Activated CD4-positive, alpha-beta memory T cell treated with anti-CD3 and anti-CD28 coated beads, Interleukin-2, amount 10 ng/mL, durations not matched to agents 7 days and 5 days (primary cell): ENCODE measurements at places on chromosomes 12 and 14. TPM values are rescaled to one million over a fixed set of nuclear protein-coding genes. Genes with fewer than 3 reads are reported as not detected.

The USP44 gene
- 0.88 TPM for total RNA-seq

The ATG14 gene
- 5.5 TPM for total RNA-seq

The HRK gene
- total RNA-seq: not detected

- no peak overlapping the region for H3K27ac ChIP-seq
- no peaks in the 10 kb centered on the region for H3K36me3 ChIP-seq
- peaks cover 13% of the 10 kb centered on the region for H3K27me3 ChIP-seq
Measured at GRCh38 chr12:66848967-66849366, 170.1 kb upstream of the GRIP1 start.

- DNase-seq: no peak
- no peaks in the 10 kb centered on the region for H3K27me3 ChIP-seq
- H3K27ac ChIP-seq: no peak overlapping the region
- H3K4me3 ChIP-seq: no peak overlapping the region
Measured at GRCh38 chr12:61654698-61655097, 605.5 kb upstream of the USP15 start.

GRCh38 chr14:105138021-105138541 is 30.5 kb downstream of the JAG2 start:
- H3K27me3 ChIP-seq: peaks cover 13% of the 10 kb centered on the region
- no peak overlapping the region for H3K4me3 ChIP-seq
- H3K27ac ChIP-seq: no peak overlapping the region
- H3K4me1 ChIP-seq: no peaks in the 10 kb centered on the region

GRCh38 chr12:44184499-44185206 is 348.8 kb downstream of the TMEM117 start:
- peaks cover 2% of the 10 kb centered on the region for H3K4me1 ChIP-seq
- no peak for DNase-seq
- no peak overlapping the region for H3K4me3 ChIP-seq
- no peak overlapping the region for H3K27ac ChIP-seq
- H3K27me3 ChIP-seq: no peaks in the 10 kb centered on the region
- no peaks in the 10 kb centered on the region for H3K36me3 ChIP-seq

DNA sequence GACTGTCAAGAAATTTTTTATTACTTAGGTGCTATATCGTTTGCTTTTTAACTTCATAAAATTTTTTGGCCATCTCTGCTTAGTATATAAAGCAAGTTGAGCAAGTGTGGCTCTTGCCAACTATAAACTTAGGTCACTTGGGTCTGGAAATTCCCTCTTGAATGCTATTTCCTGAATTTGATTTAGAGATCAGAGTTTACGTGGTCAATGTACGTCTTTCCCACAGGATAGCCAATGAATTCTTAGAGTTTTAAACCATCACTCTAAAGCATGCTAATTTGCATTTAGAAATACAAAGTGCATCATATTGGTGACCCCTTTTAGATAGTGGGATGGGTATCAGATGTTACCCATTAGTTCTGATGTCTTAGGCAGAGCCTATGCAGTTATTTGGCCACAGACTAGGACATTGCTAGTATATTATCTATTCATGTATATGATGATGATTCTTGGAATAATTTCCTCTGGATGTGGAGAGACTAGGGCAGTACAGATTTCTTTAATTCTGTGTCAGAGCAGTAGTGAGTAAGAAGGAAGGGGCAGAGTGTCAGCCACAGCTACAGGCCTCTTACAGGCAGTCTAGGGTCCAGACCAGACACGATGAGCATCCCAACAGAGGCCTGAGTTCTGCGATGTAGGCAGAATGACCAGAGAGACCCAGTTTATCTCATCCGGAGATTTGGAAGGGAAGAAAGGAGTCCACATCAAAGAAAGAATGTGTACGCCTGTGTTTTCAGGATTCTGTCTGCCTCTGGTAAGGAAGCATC is 30.3 kb downstream of the SCN8A start:
- peaks cover 25% of the 10 kb centered on the region for H3K27me3 ChIP-seq
- no peaks in the 10 kb centered on the region for H3K36me3 ChIP-seq
- no peak for DNase-seq
- no peaks in the 10 kb centered on the region for H3K4me1 ChIP-seq

DNA sequence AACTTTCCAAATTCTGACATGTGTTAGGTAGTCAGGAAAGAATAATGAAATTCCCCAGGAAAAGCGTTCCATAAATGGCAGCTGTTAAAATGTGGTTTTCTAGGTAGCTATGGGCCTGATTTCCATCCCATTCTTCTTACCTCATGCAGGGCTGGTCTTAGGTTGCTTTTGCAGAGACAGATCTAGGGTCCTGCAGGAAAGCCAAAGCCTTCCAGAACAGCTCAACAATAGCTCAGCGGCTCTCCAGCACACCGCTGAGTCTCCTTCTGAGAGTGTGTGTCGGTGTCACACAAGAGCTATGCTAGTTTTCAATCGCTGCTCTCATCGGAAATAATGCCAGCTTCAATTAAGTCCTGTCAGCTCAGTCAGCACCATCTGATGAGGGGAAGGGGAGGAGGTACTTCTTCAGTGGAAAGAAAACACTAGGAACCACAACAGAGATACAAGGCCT is 106.7 kb downstream of the TMEM30B start:
- no peak for DNase-seq
- H3K27me3 ChIP-seq: peaks cover 4% of the 10 kb centered on the region
- peaks cover 43% of the 10 kb centered on the region for H3K4me1 ChIP-seq
- H3K4me3 ChIP-seq: no peak overlapping the region
- peaks cover 4% of the 10 kb centered on the region for H3K36me3 ChIP-seq
- H3K27ac ChIP-seq: peak overlapping the region; percentile 32

DNA sequence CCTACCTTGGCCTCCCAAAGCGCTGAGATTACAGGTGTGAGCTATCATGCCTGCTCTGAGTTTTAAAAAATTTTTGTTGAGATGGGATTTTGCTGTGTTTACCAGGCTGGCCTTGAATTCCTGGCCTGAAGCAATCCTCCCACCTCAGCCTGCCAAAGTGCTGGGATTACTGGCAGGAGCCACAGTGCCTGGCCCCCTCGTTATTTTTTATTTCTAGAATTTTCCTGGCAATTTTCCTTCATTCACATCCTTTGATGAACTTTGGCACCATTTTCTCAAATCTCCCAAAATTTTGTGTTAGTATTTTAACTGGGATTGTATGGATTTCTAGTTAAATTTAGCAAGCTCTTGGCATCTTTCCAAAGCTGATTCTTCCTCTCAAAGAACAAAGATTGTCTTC is 24.6 kb upstream of the SCARB1 start:
- DNase-seq: no peak
- H3K36me3 ChIP-seq: no peaks in the 10 kb centered on the region
- H3K4me1 ChIP-seq: peaks cover 1% of the 10 kb centered on the region
- H3K27me3 ChIP-seq: no peaks in the 10 kb centered on the region

DNA sequence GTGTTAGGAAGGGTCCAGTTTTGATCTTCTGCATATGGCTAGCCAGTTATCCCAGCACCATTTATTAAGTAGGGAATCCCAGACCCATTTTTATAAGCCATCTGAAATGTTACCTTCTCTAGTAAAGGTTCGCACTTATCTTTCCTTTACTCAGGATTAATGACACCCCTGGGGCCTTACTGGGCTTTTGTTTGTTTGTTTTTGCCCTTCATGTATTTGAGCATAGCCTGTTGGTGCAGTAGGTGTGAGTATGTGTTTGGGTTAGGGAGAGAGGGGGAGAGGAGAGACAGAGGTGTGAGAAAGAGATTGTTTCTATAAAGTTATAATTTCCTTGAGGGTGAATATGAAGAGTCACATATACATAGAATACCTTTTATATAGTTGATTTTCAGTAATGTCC is 96.9 kb downstream of the AKAP6 start:
- no peak overlapping the region for H3K4me3 ChIP-seq
- no peak for DNase-seq
- no peak overlapping the region for H3K27ac ChIP-seq
- H3K4me1 ChIP-seq: peaks cover 3% of the 10 kb centered on the region

GRCh38 chr14:53596853-53597525 is 359.6 kb downstream of the BMP4 start:
- no peaks in the 10 kb centered on the region for H3K4me1 ChIP-seq
- DNase-seq: no peak
- no peak overlapping the region for H3K27ac ChIP-seq

GRCh38 chr12:47085815-47086252 is 6.1 kb upstream of the AMIGO2 start:
- DNase-seq: peak; percentile 59
- no peaks in the 10 kb centered on the region for H3K27me3 ChIP-seq
- H3K27ac ChIP-seq: peak overlapping the region; percentile 68

- no peaks in the 10 kb centered on the region for H3K27me3 ChIP-seq
- no peak overlapping the region for H3K27ac ChIP-seq
- no peaks in the 10 kb centered on the region for H3K36me3 ChIP-seq
- H3K4me1 ChIP-seq: no peaks in the 10 kb centered on the region
Measured at GRCh38 chr12:88805286-88805685, 225.0 kb upstream of the KITLG start.

DNA sequence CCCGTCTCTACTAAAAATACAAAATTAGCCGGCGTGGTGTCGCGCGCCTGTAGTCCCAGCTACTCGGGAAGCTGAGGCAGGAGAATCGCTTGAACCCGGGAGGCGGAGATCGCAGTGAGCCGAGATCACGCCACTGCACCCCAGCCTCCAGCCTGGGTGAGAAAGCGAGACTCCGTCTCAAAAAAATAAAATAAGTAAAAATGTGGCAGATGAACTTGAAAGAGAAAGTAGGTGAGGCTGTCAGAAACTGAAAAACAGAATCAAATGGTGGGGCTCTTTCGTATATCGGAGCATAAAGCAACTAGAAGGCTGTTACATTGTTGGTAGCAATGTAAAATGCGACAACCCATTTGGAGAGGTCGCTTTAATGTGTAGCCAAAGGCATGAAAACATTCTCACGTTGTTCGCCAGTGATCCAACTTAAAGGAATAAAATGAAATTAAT is 767 bp upstream of the CCNT1 start:
- no peak for DNase-seq
- H3K36me3 ChIP-seq: peaks cover 55% of the 10 kb centered on the region
- H3K27me3 ChIP-seq: no peaks in the 10 kb centered on the region

DNA sequence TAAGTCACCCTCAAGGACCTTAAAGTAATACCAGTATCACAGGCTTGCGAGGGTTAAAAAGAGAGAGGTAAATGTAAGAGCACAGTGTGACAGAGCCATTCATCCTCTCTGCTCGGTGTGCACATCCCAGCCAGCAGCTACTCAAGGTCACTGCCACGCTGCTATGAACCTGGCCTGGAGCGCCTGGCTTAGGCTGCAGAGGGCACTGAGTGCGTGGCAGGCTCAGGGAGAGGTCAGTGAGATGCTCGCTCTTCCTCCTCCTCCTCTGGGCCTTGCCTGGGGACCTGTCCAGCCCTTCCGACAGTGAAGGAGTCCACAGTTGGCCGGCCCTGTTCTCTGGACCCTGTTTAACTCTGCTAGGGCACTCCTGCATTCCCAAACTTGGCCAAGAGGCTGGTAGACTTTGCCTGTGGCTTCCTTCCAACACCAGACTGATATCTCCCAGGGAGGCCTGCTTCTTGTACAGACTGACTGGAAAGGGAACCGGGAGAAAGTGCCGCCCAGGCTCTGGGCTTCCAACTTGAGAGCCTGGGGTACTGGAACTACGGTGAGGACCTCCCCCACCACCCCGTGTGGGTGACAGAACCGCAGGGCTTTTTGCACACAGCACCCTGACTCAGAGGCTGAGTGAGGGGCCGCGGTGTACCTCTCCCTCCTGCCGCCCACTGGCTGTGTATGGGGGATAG is 62.6 kb upstream of the CORO1C start:
- DNase-seq: no peak
- peaks cover 33% of the 10 kb centered on the region for H3K36me3 ChIP-seq
- no peaks in the 10 kb centered on the region for H3K4me1 ChIP-seq
- no peaks in the 10 kb centered on the region for H3K27me3 ChIP-seq
- H3K4me3 ChIP-seq: no peak overlapping the region

- no peaks in the 10 kb centered on the region for H3K36me3 ChIP-seq
- no peak overlapping the region for H3K4me3 ChIP-seq
- peaks cover 4% of the 10 kb centered on the region for H3K27me3 ChIP-seq
- H3K27ac ChIP-seq: no peak overlapping the region
- H3K4me1 ChIP-seq: no peaks in the 10 kb centered on the region
- no peak for DNase-seq
Measured at GRCh38 chr12:3601461-3602150, 110.6 kb downstream of the PRMT8 start.

DNA sequence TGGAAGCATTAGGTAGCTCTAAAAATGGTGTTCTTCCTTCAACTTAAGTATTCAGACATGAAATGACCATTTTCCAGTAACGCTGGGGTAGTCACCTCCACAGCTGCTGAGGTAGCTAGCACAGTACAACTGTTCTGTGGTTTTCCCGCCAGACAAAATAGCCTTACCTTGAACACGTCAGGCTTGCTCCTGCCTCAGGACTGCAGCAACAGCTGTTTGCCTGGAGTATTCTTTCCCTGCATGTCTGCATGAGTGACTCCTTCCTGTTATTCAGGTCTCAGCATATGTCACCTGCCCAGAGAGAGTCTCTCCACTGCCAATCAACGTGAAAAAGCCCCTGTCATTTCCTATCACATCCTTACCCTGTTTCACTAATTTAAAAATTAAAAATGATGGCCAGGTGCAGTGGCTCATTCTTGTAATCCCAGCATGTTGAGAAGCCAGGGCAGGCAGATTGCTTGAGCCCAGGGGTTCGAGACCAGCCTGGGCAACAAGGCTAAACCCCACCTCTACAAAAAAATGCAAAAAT is 37.9 kb downstream of the WDR89 start:
- H3K4me1 ChIP-seq: no peaks in the 10 kb centered on the region
- H3K4me3 ChIP-seq: no peak overlapping the region

DNA sequence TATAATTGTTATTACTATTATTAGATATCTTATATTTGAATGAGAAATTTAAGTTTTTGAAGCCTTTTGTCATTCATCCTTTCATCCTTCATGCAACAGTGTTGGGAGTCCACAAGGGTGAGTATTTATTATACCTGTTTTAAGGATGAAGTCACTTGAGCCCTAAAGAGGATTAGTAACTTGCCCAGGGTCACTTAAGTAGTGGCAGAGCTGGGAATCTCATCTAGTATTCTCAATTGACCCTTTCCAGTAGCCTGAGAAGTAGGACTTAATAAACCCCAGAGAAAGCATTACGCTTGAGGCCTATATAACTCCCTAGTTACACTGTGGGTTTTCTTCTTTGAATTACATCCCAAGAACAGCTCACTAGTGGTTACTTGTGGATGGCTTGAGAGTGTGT is 119.8 kb downstream of the SRGAP1 start:
- H3K36me3 ChIP-seq: no peaks in the 10 kb centered on the region
- no peak for DNase-seq
- no peaks in the 10 kb centered on the region for H3K4me1 ChIP-seq
- H3K27me3 ChIP-seq: peaks cover 5% of the 10 kb centered on the region
- no peak overlapping the region for H3K4me3 ChIP-seq

- no peaks in the 10 kb centered on the region for H3K27me3 ChIP-seq
- DNase-seq: no peak
- no peaks in the 10 kb centered on the region for H3K4me1 ChIP-seq
- H3K36me3 ChIP-seq: no peaks in the 10 kb centered on the region
- no peak overlapping the region for H3K27ac ChIP-seq
- no peak overlapping the region for H3K4me3 ChIP-seq
Measured at GRCh38 chr14:66383257-66383656, 102.9 kb upstream of the CCDC196 start.

- H3K27me3 ChIP-seq: peaks cover 3% of the 10 kb centered on the region
- no peak overlapping the region for H3K27ac ChIP-seq
- no peaks in the 10 kb centered on the region for H3K4me1 ChIP-seq
- no peak overlapping the region for H3K4me3 ChIP-seq
Measured at GRCh38 chr14:61608245-61609165, 86.8 kb upstream of the HIF1A start.
